Left lobe of liver (tissue), 2 donors: ENCODE measurements at places on chromosomes 7 and 10. TPM values are rescaled to one million over a fixed set of nuclear protein-coding genes. Genes with fewer than 3 reads are reported as not detected.
A peak's percentile ranks its signal among the peaks of the same experiment; 100 is the strongest.

- DNase-seq, result no peak
Measured at GRCh38 chr7:91135703-91136430, 128.4 kb upstream of the FZD1 start.

- DNase-seq, result no peak
Measured at GRCh38 chr7:141550386-141551093, 670 bp upstream of the AGK start.

- no peak for DNase-seq
Measured at GRCh38 chr7:134766779-134767519, 12.5 kb upstream of the CALD1 start.

NPFFR1 gene
- total RNA-seq, result not detected

OPALIN gene
- not detected for total RNA-seq

GRCh38 chr10:99760321-99760720, 22.1 kb upstream of the ABCC2 start:
- no peak for DNase-seq

- no peak for DNase-seq
Measured at GRCh38 chr7:143222782-143223181, 945 bp downstream of the TAS2R40 start.

SEPHS1 gene
- 33.8 TPM for total RNA-seq

DNA sequence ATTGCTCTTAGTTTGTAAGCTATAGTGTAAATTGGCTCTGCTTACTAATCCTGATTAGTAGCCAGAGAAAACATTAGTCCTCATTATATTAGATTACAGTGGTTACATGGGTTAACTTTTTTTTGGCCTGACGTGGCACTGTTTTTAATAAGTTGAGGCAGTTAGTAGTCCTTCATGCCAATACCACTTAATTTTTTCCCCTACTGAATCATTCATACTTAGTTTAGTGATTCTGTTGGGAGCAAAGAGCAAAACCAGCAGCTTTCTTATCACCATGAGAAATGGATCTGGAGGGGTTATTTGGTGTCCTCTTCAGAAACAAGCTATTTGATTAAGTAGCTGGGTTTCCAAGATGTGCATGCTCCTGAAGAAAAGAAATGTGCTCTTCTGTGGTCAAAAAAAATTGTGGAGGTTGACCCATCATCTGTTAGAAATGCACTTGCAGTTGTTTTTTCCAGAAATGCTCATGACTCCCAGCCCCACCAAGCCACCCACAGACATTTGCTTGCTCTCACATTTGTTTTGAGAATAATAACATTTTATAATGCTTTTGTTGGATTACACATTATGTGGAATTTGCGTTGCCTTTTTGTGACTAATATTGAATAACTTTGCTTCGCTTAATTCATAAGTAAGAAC, 258.5 kb downstream of the HDAC9 start:
- DNase-seq, result no peak

- no peak for DNase-seq
Measured at GRCh38 chr7:94813917-94814316, 93.5 kb upstream of the PPP1R9A start.

DNA sequence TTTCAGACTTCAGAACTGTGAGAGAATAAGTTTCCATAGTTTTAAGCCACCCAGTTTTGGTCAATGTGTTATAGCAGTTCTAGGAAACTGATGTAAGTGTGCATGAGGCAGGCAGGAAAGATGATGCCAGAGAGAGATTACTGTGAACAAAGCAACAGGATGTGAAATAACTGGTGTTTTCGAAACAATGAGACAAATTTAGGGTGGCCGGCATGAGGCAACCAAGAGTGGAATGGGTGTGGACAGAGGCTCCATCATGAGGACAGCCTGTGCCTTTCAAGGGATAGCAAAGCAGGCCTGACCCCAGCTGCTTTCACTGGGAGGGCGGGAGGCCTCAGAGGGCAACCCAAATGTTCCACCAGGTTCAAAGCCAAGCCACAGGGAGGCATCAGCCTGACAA, 67.3 kb upstream of the UCN3 start:
- DNase-seq, result no peak

DNA sequence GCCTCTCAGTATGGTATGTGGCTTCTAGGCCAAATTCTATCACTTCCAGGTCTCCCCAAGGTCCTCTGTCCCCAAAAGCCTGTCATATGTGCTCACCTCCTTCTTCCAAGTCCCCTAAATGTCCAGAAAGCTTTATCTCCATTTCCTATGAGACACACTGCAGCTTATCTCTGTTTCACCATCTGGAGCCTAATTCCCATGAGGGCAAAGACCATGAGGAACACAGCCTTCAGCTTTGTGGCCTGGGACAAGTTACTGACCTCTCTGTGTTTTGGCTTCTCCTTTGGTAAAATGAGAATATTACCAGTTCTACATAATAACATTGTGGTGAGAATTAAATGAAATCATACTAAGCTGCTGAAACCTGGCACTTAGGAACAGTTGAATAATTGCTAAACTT, 19.2 kb downstream of the ST8SIA6 start:
- DNase-seq, result no peak

GRCh38 chr7:27201580-27202017, 1.7 kb upstream of the HOXA13 start:
- DNase-seq, result peak; percentile 38

TMEM130 gene
- 0.10 TPM for total RNA-seq

ACBD7 gene
- not detected for total RNA-seq

GRCh38 chr7:48004032-48004431, 24.6 kb upstream of the HUS1 start:
- no peak for DNase-seq

GRCh38 chr10:95793401-95794045, 37.6 kb downstream of the ENTPD1 start:
- DNase-seq, result no peak

TSPAN15 gene
- 3.8 TPM for total RNA-seq

DNA sequence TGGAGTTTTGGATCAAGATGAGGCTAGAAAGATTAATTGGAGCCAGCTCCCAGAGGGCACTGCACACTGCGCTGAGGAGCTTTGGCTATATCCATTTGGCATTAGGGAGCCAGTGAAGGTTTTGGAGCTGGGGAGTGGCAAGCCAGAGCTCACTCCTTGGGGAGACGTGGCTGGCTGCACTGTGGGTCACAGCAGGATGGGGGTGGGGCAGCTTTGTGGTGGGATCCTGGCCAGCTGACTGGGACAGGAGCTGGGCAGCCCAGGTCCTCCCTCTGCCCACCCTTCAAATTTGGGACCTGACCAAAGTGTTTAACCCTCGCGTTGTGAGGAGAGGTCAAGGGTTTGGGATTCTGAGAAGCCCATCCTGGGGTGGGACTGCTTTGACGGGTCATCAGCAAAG, 5.0 kb downstream of the C10orf105 start:
- no peak for DNase-seq

DNA sequence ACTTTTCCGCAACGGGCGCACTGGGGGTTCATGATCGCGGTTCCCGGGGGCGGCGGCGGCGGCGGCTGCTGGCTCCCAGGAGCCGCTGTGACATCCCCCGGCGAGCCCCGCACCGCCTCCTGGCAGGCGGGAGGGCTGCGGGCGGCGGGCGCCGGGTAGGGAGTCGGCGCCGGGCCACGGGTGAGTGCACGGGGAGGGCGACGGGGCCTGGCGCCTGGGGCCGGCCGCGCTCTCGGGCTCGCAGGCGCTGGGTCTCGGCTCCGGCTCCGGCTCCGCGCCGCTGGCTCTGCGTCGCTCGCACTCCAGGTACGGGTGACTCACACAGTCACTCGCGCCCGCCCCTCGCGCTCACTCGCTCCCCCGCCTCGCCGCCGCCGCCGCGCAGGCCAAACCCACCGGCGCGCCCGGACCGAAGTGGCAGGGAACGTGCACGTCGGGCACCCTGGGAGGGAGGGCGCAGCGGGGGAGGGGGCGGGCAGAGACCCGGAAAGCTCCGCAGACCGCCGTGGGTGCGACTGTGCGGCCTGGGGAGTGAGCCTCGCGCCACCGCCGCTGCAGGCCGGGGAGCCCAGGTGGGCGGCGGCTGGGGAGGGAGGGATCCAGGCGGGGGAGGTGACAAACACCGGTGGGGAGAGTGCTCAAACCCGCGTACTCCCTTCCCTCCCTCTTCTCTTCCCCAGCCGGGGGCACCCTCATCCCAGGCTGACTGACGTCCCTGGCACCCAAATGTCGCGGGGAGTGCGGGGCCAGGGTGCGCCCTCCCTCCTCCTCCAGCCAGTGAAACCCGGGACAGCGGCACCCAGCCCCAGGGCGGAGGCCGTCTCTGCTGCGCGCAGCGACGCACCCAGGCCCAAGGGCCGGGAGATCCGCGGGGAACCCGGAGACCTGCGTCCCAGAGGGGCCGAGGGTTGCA, 276.9 kb upstream of the NEBL start:
- DNase-seq, result peak; percentile 52

GRCh38 chr10:17785276-17785930, 23.7 kb upstream of the MRC1 start:
- no peak for DNase-seq

DYDC2 gene
- 0.48 TPM for total RNA-seq

- no peak for DNase-seq
Measured at GRCh38 chr10:99551158-99551557, 18.4 kb downstream of the NKX2-3 start.

AKR1C2 gene
- 1,010 TPM for total RNA-seq
